Aorta (tissue), 5 donors: ENCODE measurements at places on chromosomes 16 and 17. TPM values are rescaled to one million over a fixed set of nuclear protein-coding genes. Genes with fewer than 3 reads are reported as not detected.

MT1E gene
- 47.8 TPM for total RNA-seq

PPP1R27 gene
- total RNA-seq: not detected

- DNase-seq: no peak
Measured at GRCh38 chr16:88599092-88599733, 29.0 kb downstream of the ZC3H18 start.

DNA sequence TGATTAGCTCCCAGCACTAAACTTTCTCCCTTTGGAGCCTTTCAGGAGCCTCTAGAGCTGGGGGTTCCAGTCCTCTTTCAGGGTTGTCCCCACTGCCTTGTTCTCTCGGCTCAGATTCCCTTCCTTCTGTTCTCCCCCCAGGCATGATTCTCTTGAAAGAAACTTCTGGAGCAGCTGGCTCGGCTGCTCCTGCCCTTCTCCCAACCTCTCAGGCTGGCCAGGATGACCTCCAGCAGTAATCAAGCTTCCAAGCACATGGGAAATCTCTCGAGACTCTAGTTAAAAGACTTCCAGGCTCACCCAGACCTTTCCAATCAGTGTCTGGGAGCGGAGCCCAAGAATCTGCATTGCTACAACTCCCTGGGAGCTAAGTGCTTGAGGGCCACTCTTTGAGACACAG is 3.6 kb downstream of the SDK2 start:
- no peak for DNase-seq

DNA sequence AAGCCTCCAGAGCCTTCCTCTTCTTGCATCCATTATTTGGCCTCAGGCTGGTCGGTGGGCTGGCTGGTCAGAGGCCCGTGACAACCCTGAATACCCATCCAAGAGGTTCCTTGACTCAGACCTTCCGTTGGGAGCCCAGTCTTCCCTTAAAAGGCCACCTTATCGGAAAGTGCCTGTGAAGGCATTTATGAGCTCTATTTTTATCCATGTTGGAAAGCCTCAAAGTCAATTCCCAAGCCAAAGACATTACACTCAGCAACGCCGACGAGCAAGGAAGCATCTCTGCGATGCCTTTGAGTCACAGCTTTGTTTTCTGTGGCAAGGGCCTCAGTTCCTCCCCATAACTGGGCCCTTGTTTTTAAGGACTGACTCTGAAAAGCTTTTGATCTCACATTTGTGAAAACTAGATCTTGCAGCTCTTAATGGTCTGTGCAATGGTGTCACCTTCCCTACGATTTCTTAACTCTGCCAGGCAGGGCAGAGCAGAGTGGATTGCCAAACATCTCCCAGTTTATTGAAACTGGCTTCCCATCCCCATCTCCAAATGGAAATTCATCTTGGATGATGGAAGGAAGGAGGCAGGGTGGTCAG is 13.3 kb upstream of the SPOP start:
- DNase-seq: peak; percentile 86

DNA sequence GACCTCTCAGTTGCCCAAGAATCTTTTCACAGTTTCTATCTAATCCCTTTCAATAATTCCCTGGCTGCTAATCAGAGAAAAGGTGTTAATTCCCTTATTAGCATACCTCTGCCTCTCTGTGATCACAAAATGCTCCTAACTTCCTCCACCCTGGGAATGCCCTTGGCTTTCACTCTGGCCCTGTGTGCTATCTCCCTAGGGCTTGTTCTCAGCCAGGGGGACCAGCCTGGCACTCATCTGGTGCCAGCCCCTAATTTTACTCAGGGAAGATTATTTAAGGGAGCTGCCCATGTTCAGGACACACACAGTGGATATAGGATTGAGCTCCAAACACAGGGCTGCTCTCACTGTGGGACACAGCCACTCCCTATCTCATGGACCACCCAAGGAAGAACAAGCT is 225.2 kb downstream of the GRIN2A start:
- DNase-seq: no peak

DNA sequence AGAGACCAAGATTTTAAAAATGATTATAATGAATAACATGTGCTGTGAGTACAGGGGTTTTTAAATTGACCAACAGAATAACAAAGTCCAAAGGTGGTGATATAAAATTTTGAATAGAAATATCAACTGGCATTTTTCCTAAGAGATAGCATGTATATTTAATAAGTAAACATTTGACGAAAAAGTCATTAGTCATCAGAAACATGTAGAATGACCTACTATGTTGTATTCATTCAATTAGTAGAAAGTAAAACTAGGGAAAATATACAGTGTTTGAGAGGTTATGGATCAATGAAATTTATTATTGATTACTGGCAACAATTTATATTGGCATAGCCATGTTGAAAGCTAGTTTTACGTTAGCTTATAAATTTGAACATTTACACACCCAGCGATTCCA is 30.6 kb upstream of the CNTNAP4 start:
- DNase-seq: no peak
